Skin of body (tissue), 3 donors: ENCODE measurements at places on chromosomes 3 and 15. TPM values are rescaled to one million over a fixed set of nuclear protein-coding genes. Genes with fewer than 3 reads are reported as not detected.

The IMPG2 gene
- 0.59 TPM for total RNA-seq

The EPHB3 gene
- total RNA-seq = 44.4 TPM

The DNAH12 gene
- 2.1 TPM for total RNA-seq

The CELSR3 gene
- total RNA-seq = 0.39 TPM

The C2CD4A gene
- total RNA-seq = not detected

The TMEM207 gene
- not detected for total RNA-seq

The XCR1 gene
- total RNA-seq = 0.39 TPM

The RNU6-1 gene
- total RNA-seq = not detected

The FBLN2 gene
- 33.5 TPM for total RNA-seq

The GCNT3 gene
- total RNA-seq = not detected

The ALDH1A3 gene
- 26.0 TPM for total RNA-seq

GRCh38 chr15:86879250-86880229 lies 799.9 kb downstream of the AGBL1 start:
- no peak for DNase-seq

GRCh38 chr15:65201918-65202317 lies 9.4 kb downstream of the CILP start:
- DNase-seq = no peak

GRCh38 chr3:122676759-122677158 lies 3.9 kb upstream of the PARP14 start:
- DNase-seq = no peak

DNA sequence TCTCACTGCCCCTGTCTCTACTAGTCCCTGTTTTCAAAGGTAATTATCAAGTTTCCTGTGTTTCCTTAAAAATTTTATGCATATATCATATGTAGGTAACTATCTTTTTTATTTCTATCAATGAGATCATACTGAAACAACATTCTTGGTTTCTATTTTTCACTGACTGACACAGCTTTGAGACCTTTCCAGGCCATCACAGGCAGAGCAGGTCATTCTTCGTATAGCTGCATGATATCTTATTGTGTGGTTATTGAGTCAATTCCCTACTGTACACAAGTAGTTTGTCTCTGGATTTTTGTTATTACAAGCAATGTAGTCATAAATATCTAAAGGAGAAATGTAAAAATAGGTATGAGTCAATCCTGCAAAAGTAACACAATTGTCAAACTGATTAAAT lies 169.6 kb downstream of the CFAP20DC start:
- no peak for DNase-seq

GRCh38 chr15:98938105-98938417 lies 69.5 kb downstream of the PGPEP1L start:
- no peak for DNase-seq

GRCh38 chr3:186669378-186670084 lies 3.7 kb downstream of the HRG start:
- DNase-seq = no peak

GRCh38 chr3:188605231-188605630 lies 451.3 kb downstream of the LPP start:
- DNase-seq = peak; percentile 76

GRCh38 chr3:134916276-134916961 lies 121.4 kb downstream of the EPHB1 start:
- DNase-seq = no peak

GRCh38 chr15:90667073-90667754 lies 49.9 kb upstream of the BLM start:
- DNase-seq = no peak

GRCh38 chr15:51199541-51199940 lies 104.8 kb upstream of the TNFAIP8L3 start:
- no peak for DNase-seq

DNA sequence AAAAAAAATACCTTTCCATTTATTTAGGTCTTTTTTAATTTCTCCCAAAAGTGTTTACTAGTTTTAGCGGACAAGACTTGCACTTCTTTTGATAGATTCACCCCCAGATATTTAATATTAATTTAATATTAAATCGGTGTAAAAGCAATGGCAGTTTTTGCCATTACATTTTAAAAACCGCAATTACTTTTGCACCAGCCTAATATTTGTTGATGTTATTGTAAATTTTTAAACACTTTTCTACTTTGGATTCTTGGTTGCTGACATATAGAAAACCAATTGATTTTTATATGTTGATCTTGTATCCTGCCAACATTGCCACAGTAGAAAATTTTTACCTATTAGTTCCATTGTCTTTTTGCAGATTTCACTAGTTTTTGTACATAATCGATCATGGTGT lies 63.9 kb upstream of the PXYLP1 start:
- no peak for DNase-seq

DNA sequence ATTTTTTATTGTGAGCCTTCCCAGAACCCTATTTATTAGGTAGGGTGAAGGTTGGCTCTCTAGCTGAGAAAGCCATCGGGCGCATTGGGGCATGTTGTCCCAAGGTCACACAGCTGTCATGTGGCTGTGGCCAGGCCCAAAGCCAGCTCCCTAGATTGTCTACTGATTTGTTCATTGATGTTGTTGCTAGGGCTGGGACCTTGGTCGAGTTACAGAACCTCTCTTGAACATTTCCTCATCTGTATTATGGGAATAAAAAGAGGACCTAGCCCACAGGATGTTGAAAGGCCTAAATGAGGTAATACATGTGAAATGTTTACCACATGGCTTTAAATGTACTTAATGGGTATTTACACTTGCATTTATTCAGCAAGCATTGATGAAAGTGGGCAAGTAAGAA lies 252.5 kb downstream of the SUCLG2 start:
- DNase-seq = no peak

DNA sequence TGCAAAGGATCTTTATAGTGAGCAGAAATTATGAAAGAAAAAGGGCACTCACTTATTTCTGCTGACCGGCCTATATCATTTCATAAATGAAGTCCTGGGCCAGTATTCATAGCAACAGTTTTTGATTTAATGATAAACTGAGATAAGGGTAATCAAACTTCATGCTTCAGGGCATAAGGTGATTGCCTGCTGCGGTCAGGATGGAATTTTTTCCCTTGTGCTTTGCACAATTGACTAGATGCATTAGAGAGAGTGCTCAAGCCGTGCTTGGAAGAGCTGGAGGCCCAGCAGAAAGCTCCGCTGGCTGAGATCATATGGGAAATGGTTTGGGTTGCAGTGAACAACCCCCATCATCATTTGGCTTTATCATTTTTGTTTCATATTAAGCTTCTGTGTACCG lies 10.4 kb downstream of the SEMA6D start:
- no peak for DNase-seq

DNA sequence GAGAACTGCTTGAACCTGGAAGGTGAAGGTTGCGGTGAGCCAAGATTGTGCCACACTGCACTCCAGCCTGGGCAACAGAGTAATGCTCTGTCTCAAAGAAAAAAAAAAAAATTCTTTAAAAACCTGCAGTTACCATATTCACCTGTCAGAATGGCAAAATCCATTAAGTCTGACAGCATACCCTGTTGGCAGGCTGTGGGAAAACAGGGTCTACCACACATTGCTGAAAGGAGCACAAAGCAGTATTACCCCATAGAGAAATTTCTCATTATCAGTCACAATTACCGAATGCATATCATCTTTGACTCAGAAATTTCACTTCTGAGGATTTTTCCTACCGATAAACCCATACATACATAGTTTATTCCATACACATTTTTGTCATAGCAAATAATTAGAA lies 264.1 kb upstream of the SLCO3A1 start:
- no peak for DNase-seq

DNA sequence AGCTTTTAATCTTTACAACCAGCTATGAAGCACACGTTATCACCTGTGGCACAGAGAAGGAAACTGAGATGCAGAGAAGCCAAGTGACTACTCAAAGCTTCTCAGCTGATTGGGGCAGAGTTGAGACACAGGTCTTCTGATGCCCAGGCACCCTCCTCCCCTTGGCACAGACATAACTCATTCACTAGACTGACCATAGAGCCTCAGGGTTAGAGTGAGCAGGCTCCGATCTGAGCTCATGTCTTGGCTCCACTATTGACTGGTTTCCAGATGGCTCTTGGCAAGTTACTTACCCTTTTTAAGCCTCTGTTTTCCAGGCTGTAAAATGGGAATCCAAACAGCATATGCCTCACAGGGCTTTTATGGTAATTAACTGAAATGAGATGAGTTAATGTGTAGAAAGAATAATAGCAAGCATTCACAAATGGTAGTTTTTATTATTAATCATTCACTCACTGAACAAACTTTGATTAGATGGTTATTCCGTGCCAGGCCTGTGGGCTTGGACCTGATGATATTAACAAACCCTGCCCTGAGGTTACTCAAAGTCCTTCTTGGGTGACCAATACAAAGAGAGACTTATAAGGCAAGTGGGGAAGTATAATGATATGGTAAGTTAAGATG lies 184.3 kb downstream of the ANXA2 start:
- no peak for DNase-seq

DNA sequence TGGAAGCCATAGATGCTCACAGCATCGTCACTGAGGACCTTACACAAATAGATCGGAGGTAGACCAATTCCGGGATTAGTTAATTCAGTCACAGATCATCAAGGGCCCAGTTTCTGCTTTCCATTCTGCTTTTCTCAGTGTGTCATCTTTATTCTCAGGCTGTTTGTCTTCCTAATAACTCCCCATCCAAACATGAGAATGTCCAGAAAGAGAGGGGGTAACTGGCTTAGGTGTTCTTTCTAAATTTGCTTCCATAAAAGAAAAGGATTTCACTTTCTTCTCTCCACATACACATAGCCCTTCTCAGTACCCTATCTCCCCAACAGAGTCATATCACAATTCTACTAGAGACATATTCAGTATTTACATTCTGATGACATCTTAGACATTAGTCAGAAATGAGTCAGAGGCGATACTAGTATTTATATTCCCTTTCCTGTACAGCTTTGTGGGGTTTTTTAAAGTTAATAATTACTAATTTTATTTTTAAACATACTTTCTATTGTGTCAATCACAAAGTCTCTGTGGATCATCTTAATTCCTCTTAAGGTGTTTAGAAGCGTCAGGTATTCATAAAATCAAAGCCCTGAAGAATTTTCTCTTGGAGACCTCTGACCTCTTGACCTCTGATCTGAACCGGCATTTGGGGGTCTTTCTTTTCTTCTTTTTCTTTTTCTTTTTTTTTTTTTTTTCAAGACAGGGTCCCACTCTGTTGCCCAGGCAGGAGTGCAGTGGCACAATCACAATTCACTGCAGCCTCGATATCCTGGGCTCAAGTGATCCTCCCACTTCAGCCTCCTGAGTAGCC lies 24.3 kb upstream of the IL12A start:
- DNase-seq = no peak

DNA sequence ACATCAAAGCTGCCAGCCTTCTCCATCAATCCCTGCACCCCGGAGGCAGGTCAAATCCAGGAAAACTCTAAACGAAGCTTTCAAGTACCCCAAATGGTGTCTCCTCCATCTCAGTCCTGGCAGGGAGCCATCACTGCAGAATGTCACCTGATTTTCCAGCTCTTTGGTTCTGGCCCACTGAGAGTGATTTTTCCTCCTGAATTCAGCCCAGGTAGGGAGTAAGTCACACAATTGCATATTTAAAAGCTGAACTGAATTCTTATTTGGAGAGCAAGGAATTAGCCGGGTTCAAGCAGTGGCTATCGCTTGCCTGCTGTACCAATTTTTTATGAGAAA lies 5.3 kb downstream of the RFTN1 start:
- no peak for DNase-seq

DNA sequence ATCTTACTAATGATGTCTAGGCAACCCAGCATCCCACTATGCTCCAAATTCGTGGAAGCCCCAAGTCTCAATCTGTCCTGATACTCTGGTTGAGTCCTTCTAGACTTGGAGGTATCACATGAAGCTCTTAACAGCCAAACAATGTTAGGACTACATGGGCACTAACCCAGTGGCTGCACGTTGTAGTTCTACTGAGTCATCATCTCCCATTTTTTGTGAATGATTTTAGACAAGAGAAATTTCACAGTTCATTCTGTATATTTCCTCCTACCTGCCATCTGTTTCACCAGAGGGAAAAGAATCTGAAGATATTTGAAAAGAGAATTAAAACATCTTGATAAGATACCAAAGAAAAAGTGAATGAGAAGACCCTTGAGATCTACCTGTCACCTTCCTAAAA lies 9.8 kb upstream of the WWTR1 start:
- no peak for DNase-seq

- no peak for DNase-seq
These were observed 1003.9 kb upstream of the NR2F2 start for GRCh38 chr15:95326431-95327182.

DNA sequence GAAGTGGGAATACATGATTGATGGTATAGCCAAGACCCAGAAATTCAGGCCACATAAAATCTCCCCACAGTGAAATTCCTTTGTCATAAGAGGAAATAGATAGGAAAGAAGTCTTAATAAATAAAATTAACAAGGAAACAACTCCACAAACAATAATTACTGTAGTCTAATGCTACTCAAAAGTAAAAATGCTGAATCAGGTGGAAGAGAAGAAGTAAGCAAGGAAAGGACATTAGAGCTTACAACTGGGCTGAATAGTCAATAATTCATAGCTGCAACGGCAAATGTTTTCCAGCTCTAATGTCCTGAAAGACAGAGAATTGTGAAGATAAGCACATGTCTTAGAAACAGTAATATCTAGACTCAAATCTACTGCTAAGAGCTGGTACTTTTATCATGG lies 64.4 kb downstream of the STRIT1 start:
- DNase-seq = no peak

GRCh38 chr3:117059067-117059955 lies 349.7 kb downstream of the TUSC7 start:
- DNase-seq = peak; percentile 11

DNA sequence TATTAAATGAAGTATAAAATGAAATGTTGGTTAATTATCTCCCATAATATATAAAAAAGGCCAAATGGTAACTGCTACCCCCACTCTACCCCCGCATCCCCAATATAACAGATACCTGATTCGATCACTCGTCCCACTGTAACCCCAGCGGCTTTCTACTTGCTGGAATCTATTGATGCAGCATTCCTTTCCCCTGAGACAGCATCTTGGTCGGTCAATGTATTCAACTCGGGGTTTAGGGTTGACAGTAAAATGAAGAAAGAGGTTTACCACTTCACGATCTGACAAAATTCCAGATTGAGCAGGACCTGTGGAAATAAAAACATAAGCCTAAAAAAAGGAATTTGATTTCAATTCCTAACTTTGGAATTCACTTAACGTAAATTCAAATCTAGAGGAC lies 18.6 kb upstream of the C15orf40 start:
- DNase-seq = no peak

DNA sequence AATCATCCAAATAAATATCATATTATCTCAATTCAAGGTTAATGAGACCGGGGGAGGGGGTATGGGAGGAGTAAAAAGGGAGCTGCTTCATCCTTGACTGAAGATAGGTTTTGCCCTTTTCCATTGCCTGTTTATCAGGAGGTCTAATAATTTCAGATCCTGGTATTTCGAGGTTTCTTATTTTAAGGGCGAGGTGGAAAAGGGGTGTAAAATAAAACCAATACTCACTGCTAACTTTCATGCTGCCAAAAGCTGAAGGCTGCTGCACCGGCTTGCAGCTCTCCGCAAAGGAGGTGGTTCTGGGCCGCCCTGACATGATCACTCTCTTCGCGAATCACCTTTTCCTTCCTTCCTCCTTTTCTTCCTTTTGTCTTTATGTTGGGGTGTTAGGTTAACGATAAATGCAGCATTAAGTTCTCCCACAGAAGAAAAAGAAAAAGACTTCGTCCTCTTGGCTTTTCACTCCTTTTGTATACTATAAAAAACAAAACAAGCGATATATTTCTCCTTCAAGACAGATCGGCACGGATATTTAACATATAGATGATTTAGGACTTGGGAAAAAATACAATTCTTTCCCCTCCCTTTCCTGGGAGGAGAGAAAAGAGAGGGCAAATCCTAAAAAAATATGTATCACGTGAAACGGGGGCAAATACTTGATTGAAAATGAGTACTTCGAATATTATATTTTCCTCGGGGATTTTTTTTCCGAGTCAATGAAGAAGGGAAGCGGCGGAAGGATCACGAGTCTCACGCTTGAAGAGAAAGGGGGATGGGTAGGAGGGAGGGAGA lies 932 bp downstream of the GSK3B start:
- DNase-seq = peak; percentile 6
